ENCODE measurements at places on chromosomes 1 and 21. TPM values are rescaled to one million over a fixed set of nuclear protein-coding genes. Genes with fewer than 3 reads are reported as not detected.

Gene CD1D
- total RNA-seq = 8.4 TPM

Gene DCST1
- total RNA-seq = not detected

Gene GUK1
- 251 TPM for total RNA-seq

Gene IGSF21
- 1.5 TPM for total RNA-seq

Gene RORC
- total RNA-seq = 59.2 TPM

GRCh38 chr1:151621351-151621750 is 9.5 kb downstream of the SNX27 start:
- no peak for DNase-seq

Gene E2F2
- total RNA-seq = 79.9 TPM

DNA sequence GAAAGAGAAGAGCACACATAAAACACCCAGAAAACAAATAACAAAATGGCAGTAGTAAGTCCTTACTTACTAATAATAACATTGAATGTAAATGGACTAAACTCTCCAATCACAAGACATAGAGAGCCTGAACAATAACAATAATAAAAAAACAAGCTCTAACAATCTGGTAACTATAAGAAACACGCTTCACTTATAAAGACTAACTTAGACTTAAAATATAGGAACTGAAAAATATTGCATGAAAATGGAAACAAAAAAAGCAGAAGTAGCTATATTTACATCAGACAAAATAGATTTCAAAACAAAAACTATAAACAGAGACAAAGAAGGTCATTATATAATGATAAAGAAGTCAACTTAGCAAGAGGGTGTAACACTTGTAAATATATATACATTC is 83.1 kb upstream of the LYPLAL1 start:
- no peak for DNase-seq

Gene GPR137B
- total RNA-seq = 7.0 TPM

DNA sequence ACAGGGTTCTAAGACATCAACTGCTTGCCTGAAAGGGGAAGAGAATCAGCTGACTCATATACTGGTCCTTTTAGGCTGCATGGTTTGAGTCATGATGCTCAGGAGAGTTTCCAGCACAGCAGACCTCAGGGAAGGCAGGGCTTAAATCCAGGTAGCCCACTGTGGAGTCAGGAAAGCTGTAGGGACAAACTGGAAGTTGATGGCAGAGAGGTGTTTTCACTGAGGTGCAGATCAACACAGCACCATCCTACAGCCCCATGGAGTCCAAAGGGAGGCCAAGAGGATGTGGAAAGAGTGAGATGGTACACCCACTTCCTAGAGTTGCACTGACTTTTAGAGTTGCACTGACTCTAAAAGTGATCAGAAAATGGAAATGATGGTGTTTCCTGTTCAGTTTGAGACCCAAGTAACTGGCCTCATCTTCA is 252.4 kb upstream of the DUSP10 start:
- DNase-seq = no peak

DNA sequence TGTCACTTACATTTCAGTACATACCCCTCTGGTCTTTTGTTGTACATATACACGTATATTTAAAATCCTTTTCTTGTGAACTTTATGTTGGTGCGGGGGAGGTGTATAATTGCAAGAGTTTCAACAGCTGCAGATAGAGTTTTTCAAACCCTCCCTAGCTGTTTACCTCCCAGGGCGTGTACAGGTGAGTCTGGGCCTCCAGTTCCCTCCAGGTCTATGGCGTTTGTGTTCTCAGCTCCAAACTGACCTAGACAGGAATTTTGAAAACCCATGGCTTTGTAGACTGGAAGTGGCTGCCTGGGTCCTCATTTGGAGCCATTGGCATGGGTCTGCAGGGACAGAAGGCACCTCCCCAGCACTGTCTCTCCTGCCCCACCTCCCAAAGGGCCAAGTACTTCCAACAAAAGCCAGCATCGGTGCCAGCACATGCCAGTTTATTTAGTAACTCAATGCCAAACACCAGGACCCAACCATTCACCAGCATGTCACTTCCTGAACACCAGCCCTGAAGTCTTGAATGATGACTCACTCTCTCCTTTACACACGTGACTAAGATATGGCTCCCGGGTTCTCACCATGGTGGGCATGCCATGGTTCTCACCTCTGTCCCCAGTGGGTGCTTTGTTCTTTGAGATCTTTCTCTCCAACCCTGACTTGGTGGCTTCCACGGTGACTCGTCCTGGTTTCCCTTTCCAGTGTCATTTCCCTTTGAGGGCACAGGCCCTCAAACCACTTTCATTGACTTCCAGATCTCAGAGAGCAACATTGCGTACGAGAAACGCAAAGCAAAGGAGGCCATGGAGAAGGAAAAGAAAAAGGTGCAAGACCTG is 57.3 kb upstream of the EFHD2 start:
- no peak for DNase-seq

Gene MCOLN2
- total RNA-seq = 0.25 TPM

- DNase-seq = no peak
These were observed 78.9 kb downstream of the CLEC20A start for GRCh38 chr1:178417858-178418257.

GRCh38 chr1:28163496-28164161 is 12.9 kb downstream of the PTAFR start:
- no peak for DNase-seq

- no peak for DNase-seq
These were observed 4.8 kb upstream of the DNAJC28 start for GRCh38 chr21:33496345-33496744.

Gene CD1C
- total RNA-seq = 0.89 TPM

- no peak for DNase-seq
These were observed 12.3 kb downstream of the NCF2 start for GRCh38 chr1:183577897-183578465.

GRCh38 chr21:33113131-33113530 is 43.2 kb downstream of the OLIG1 start:
- no peak for DNase-seq

Gene LINGO4
- 0.50 TPM for total RNA-seq

DNA sequence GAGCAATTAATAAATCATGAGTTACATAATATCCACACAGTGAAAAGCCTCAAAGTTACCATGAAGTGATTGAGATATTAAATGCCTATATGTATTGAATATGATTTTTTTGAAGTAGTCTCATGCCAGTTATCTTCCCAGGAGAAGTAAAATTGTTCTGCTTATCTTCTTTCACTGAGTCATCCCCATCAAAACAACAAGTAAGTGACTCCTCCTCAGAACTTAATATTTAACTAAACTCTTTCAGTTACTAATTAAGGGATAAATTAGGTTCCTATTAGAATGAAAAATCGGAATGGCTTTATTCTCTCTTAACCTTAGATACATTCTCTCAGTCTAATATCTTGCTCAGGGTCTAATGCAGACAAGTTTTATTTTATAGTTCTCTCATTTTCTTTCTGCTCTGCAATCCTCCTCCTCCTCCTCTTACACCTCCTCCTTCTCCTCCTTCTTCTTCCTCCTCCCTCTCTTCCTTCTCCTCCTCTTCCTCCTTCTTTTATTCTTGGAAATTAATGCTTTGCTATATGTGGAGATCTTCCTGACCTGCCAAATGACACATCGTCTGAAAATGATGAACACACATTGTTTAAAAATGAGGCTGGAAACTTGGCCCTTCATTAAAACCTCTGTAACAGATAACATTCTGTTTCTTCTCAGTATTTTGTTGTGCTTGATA is 110.9 kb downstream of the RUNX1 start:
- DNase-seq = no peak

- DNase-seq = no peak
These were observed 200.0 kb downstream of the TOMM20 start for GRCh38 chr1:234928642-234929041.

DNA sequence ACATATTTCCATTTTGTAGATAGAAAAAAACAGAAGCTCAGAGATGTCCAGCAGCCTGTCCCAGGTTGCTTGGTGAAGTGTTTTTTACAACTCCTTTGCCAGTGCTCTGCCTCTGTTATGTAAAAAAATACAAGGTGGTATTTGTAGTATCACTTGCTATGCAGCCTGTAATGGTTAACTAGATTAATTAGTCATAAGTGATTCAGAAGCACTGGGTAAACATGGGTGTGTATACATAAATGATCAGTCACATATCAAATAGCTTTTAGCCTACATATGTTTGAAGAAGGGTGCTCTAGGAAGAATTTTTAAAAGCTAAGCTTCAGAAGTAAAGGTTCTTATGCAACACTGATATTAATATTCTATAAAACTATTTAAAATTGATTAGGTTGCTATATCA is 70.0 kb upstream of the MAGI3 start:
- no peak for DNase-seq

Gene FAM72D
- 0.08 TPM for total RNA-seq

- no peak for DNase-seq
These were observed 44.8 kb downstream of the CLIC6 start for GRCh38 chr21:34713621-34714020.

GRCh38 chr1:230128569-230129285 is 61.7 kb downstream of the GALNT2 start:
- no peak for DNase-seq

DNA sequence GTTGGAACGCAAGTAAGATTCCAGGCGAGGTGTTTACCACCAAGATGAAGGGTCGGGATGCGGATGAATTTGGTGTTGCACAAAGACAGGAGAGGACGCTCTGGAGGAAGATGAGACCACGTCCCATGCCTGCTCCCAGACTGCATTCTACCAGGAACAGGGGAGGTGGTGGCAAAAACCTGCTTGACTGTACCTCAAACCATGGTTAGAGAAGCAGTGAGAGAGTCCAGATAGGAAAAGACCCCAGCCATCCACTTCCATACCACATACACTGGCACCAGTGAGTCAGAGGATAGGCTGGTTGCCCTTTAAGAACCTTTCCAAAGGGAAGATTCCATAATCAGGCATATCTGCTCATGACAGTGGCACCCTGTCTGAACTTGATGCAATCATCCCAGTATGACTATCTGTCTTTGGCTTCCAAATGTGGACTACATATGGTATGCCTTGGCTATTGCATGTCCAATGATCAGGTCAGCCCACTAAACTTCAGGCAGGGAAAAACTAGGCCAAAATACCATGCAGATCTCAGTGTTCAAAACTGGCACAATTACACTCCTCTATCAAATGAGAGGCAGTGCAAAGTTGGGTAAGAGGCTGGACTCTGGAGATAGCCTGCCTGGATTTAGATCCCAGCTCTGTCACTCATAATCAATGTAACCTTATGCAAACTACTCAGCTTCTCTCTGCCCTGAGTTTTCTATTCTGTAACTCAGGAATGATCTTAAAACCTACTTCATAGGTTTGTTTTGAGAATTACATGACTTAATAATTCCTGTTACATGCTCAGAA is 20.6 kb downstream of the NPR1 start:
- DNase-seq = no peak

Gene RCSD1
- 8.3 TPM for total RNA-seq

- DNase-seq = no peak
These were observed 1.2 kb downstream of the GTF2B start for GRCh38 chr1:88890131-88890530.

Gene GAS5
- 84.8 TPM for total RNA-seq

- DNase-seq = no peak
These were observed 27.9 kb downstream of the RIMS3 start for GRCh38 chr1:40637470-40638007.

Gene MUTYH
- 6.8 TPM for total RNA-seq

- no peak for DNase-seq
These were observed 44.9 kb downstream of the FOXD2 start for GRCh38 chr1:47482786-47483185.

Gene MSH4
- 0.08 TPM for total RNA-seq

GRCh38 chr21:42818328-42818749 is 61.0 kb downstream of the WDR4 start:
- peak; percentile 63 for DNase-seq

DNA sequence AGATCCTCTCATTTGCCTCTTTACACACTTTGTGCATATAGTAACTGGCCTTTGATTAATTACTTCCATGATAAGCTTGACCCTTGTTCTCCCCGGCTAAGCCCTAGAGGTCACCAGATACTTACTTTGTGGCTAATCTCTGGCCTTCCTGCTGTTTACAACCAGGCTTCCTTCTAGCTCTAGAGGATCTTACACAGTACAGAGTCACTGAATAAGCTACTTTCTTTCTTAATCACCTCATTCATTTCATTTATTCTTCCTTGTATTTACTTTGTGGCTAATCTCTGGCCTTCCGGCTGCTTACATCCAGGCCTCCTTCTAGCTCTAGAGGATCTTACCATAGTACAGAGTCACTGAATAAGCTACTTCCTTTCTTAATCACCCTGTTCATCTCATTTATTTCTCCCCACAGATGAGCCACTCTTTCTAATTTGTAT is 144.3 kb upstream of the C1orf21 start:
- no peak for DNase-seq

- no peak for DNase-seq
These were observed 84.2 kb downstream of the LACTBL1 start for GRCh38 chr1:22888320-22889075.

DNA sequence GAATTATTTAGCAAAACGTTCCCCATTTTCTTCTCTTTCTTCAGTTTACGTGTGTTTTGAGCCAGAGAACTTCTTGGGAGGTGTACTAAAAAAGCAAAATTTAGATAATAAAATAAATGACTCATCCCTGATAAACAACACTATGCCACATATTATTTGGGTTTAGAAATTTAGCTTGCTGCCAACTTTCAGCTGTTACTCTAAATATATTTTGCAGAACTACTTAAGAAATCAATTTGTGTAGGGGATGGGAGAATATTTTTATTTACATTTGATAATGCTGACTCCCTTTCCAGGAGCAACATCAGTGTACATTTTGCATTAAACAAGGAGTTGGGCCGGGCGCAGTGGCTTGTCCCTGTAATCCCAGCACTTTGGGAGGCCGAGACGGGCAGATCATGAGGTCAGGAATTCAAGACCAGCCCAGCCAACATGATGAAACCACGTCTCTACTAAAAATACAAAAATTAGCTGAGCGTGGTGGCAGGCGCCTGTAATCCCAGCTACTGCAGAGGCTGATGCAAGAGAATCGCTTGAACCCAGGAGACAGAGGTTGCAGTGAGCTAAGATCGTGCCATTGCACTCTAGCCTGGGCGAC is 151.4 kb upstream of the ZRANB2 start:
- DNase-seq = no peak

DNA sequence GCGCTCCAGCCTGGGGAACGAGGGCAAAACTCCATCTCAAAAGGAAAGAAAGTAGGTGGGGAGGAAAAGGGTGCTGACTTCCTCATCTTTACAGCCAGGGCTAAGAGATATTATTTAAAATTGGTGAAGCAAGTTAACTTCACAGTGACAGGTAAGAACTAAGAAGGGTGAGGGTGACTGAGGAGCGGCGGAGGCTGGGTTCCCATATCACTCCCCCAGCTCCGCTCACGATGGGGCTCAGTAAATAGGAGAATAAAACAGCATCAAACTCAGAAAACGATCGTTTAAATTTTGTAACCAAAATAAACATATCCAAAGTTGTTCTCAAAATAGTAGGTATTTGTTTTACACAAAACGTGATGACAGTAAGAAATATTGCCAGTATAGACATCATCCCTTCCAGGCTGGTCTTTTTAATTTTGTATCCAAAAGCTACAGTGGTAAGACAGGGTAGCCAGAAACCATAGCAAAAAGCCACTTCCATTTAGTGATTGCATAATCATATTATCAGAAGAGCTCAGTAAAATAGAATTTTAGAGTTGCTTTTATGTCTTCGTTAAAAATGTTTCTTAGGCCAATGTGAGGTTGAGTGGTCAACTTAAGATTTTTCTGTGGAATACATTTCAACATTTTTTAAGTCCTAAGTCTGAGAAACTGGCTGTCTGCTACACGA is 26.2 kb upstream of the ADARB1 start:
- no peak for DNase-seq

Gene TMEM61
- not detected for total RNA-seq

- no peak for DNase-seq
These were observed 59.4 kb downstream of the NRIP1 start for GRCh38 chr21:15005391-15005790.
